ENCODE measurements at places on chromosomes 7 and 10. TPM values are rescaled to one million over a fixed set of nuclear protein-coding genes. Genes with fewer than 3 reads are reported as not detected.

Gene TFR2
- 11.8 TPM for total RNA-seq

Gene NUTM2A
- total RNA-seq: 0.59 TPM

Gene TMEM273
- not detected for total RNA-seq

Gene ZP3
- 23.4 TPM for total RNA-seq

Gene KMT2E
- 39.8 TPM for total RNA-seq

Gene ZNF92
- 9.4 TPM for total RNA-seq

Gene GJD4
- not detected for total RNA-seq

Gene SFMBT2
- total RNA-seq: 0.02 TPM

Gene TMED4
- total RNA-seq: 67.3 TPM

Gene WNT8B
- not detected for total RNA-seq

Gene MUC12
- 0.64 TPM for total RNA-seq

Gene RPP30
- total RNA-seq: 56.8 TPM

Gene PTPRN2
- total RNA-seq: 2.1 TPM

Gene PNLIPRP1
- total RNA-seq: 1.6 TPM

Gene ABCB1
- 1.8 TPM for total RNA-seq

Gene ANKIB1
- 41.2 TPM for total RNA-seq

Gene CDH23
- total RNA-seq: not detected

- no peak overlapping the region for H3K27ac ChIP-seq
- H3K36me3 ChIP-seq: no peaks in the 10 kb centered on the region
- no peaks in the 10 kb centered on the region for H3K4me1 ChIP-seq
- H3K4me3 ChIP-seq: no peak overlapping the region
- peaks cover 50% of the 10 kb centered on the region for H3K27me3 ChIP-seq
Measured at GRCh38 chr10:15485684-15486316, 114.7 kb upstream of the FAM171A1 start.

GRCh38 chr7:124800386-124800785 is 34.8 kb upstream of the GPR37 start:
- no peaks in the 10 kb centered on the region for H3K36me3 ChIP-seq
- H3K4me3 ChIP-seq: no peak overlapping the region
- H3K27ac ChIP-seq: no peak overlapping the region

DNA sequence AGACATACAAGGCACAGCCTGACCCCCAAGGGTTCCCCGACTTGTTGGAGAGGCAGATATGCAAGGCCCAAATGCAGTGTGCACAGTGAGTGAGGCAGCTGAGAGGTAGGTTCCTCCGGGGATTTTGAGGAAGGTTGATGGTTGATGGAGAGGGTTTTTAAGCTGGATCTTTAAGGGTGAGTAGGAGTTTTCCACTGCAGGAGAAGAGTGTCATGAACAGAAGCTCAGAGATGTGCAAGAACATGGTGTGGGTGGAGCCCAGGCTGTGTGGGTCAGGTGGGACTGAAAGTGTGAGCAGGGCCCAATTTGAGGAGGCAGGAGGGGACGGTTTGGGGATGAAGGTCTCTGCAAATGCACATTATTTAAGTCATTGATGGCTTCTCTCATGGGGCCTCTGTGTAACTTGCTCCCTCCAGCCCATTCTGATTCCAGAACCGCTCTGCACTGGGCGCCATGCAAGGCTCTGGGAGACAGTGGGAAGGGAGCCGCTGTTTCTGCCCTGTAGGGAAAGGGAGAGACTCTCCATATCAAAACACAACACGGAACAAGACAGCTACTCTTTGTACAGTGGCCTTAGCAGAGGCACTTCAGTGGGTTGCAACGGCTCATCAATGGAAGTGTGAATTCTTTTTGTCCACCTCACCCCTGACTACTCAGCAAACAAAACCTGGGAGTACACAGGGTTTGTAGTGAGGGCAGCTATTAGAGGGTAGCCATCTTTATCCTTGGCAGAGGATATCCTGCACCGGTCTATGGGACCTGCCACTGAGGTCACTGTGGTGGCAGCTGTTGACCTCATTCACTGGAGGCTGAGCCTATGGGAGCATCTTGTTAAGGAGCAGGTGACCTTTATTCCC is 29.7 kb downstream of the RAMP3 start:
- DNase-seq: no peak
- H3K27me3 ChIP-seq: no peaks in the 10 kb centered on the region
- no peak overlapping the region for H3K4me3 ChIP-seq
- no peak overlapping the region for H3K27ac ChIP-seq
- H3K4me1 ChIP-seq: no peaks in the 10 kb centered on the region

GRCh38 chr7:159142730-159143129 is 1.9 kb downstream of the VIPR2 start:
- H3K4me3 ChIP-seq: no peak overlapping the region
- no peaks in the 10 kb centered on the region for H3K36me3 ChIP-seq
- DNase-seq: no peak
- H3K27ac ChIP-seq: no peak overlapping the region
- H3K4me1 ChIP-seq: no peaks in the 10 kb centered on the region
- H3K27me3 ChIP-seq: peaks cover 2% of the 10 kb centered on the region

- H3K27ac ChIP-seq: no peak overlapping the region
- H3K4me1 ChIP-seq: no peaks in the 10 kb centered on the region
- no peaks in the 10 kb centered on the region for H3K36me3 ChIP-seq
- H3K27me3 ChIP-seq: no peaks in the 10 kb centered on the region
- no peak overlapping the region for H3K4me3 ChIP-seq
- no peak for DNase-seq
Measured at GRCh38 chr10:98258683-98259454, 9.1 kb downstream of the LOXL4 start.

GRCh38 chr10:103276896-103277712 is at the start of gene INA:
TSS of gene INA (plus strand) at chr10:103277138. CDS start at chr10:103277212, 74 bp downstream.
- no peak for DNase-seq
- peaks cover 12% of the 10 kb centered on the region for H3K4me1 ChIP-seq
- no peak within 1 kb of the TSS for H3K27ac ChIP-seq
- H3K4me3 ChIP-seq: no peak within 1 kb of the TSS
- peaks cover 31% of the 10 kb centered on the region for H3K27me3 ChIP-seq

GRCh38 chr7:104306793-104307192 is 21.6 kb upstream of the LHFPL3 start:
- no peak overlapping the region for H3K4me3 ChIP-seq
- H3K27ac ChIP-seq: no peak overlapping the region
- DNase-seq: no peak
- H3K36me3 ChIP-seq: no peaks in the 10 kb centered on the region
- no peaks in the 10 kb centered on the region for H3K4me1 ChIP-seq

DNA sequence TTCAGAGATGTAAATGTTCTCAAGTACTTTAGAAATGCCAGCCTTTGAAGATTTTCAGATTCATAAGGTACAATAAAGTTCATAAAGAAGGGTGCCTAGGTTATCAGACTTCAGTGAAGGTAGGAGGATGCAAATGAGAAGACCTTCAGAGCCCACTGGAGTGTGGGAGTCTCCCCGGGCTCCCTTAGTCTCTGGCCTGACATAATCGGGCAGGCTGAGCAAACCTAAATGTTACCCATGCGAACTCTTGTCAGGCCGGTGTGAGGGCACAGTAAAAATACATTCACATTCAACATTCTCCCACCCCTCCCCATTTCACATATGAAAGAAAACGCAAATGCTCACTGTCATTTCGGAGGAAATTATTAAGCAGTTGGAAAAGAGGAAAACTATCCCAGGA is 102.6 kb upstream of the FEZF1 start:
- no peaks in the 10 kb centered on the region for H3K4me1 ChIP-seq
- no peak overlapping the region for H3K4me3 ChIP-seq
- no peak for DNase-seq
- H3K36me3 ChIP-seq: no peaks in the 10 kb centered on the region
- H3K27me3 ChIP-seq: no peaks in the 10 kb centered on the region

DNA sequence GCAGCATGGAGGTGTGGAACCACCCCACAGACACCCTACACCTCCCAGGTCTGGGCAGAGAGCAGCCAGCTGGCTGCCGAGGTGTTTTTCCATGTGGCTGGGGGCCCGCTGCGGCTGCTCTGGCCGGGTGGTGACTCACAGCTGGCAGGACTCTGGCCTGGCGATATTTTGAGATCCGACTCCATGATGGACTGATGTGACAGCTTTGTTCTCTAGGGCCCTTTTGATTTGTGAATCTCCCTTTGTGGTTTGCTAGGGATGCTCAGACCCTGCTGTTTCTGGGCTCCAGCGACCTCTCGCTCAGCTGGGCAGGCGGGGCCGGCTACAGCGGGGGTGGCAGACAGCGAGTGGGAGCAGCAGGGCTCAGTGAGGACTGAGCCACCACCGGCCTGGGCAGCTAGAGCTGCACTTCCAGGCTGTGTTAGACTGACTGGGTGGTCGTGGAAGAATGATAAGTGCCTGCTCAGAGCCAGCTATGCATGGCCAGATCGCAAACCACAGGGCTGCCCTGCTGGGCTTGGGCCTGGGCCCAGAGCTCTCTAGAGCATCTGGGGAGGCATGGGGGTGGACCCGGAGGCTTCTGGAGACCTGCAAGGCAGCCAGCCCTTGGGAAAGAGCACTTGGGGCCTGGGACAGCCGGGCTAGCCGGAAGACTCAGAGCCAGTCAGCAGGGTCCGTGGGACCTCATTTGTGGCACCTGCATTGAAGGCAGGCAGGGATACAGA is 46.2 kb upstream of the GDF10 start:
- no peak overlapping the region for H3K4me3 ChIP-seq
- H3K27me3 ChIP-seq: peaks cover 4% of the 10 kb centered on the region
- no peak overlapping the region for H3K27ac ChIP-seq

DNA sequence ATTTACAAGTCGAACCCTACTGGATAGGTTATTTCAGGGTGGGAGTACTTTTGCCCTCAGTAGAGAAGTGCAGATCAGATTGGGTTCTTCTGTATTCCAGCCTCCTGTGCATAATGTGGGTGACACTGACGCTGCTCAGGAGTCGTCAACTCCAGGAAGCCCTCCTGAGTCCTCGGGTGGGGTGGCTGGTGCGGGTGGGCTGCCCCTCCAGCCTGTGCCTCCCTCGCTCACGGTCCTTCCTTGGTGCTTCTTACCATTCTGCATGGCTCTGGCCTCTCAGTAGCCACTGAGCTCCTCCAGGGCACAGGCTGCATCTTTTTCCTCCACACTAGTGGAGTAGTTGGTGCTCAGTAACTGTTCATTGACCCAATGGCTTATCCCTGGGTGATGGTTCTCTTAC is 4.3 kb downstream of the CDH23 start:
- H3K27ac ChIP-seq: no peak overlapping the region
- DNase-seq: no peak
- H3K36me3 ChIP-seq: no peaks in the 10 kb centered on the region
- no peak overlapping the region for H3K4me3 ChIP-seq

GRCh38 chr7:111232249-111233084 is 141.5 kb downstream of the LRRN3 start:
- no peaks in the 10 kb centered on the region for H3K27me3 ChIP-seq
- H3K4me3 ChIP-seq: no peak overlapping the region
- H3K4me1 ChIP-seq: peaks cover 10% of the 10 kb centered on the region
- peak; percentile 12 for DNase-seq
- no peaks in the 10 kb centered on the region for H3K36me3 ChIP-seq
- H3K27ac ChIP-seq: no peak overlapping the region

- H3K27ac ChIP-seq: no peak overlapping the region
- no peaks in the 10 kb centered on the region for H3K27me3 ChIP-seq
- H3K4me1 ChIP-seq: peaks cover 5% of the 10 kb centered on the region
- DNase-seq: no peak
- H3K36me3 ChIP-seq: no peaks in the 10 kb centered on the region
Measured at GRCh38 chr7:148935451-148935850, 51.4 kb upstream of the EZH2 start.

- peaks cover 25% of the 10 kb centered on the region for H3K4me1 ChIP-seq
- H3K4me3 ChIP-seq: no peak overlapping the region
- H3K27ac ChIP-seq: no peak overlapping the region
- no peaks in the 10 kb centered on the region for H3K36me3 ChIP-seq
Measured at GRCh38 chr10:122132331-122132755, 138.8 kb upstream of the BTBD16 start.

- H3K4me1 ChIP-seq: peaks cover 56% of the 10 kb centered on the region
- no peak for DNase-seq
- no peaks in the 10 kb centered on the region for H3K27me3 ChIP-seq
- H3K27ac ChIP-seq: peak overlapping the region; percentile 50
- no peak overlapping the region for H3K4me3 ChIP-seq
Measured at GRCh38 chr10:31875608-31876007, 53.0 kb downstream of the ARHGAP12 start.

DNA sequence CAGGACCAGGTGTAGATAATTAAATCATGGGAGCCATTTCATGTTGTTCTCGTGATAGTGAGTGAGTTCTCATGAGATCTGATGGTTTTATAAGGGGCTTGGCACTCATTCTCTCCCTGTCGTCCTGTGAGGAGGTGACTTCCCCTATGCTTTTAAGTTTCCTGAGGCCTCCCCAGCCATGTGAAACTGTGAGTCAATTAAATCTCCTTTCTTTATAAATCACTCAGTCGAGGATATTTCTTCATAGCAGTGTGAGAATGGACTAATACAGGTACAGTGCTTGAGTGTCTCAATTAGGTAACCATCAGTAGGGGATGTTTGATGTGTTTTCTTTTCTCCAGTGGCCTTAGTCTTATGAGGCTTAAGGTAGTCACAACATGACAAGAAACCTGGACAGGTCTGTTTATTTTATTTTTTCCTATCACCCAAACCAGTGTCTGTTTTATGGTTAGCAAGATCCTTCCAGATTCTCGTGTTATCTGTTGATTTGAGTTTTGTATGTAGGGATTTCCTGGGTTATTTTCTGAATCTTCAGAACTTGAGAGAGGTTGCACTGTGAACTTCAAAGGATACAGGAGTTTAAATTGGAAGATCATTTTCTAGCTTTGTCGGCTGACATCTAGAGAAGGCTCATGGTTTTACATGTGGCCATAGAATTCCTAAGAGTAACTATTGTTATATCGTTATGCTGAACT is 32.1 kb downstream of the UMAD1 start:
- H3K4me1 ChIP-seq: no peaks in the 10 kb centered on the region
- H3K27me3 ChIP-seq: no peaks in the 10 kb centered on the region
- no peak overlapping the region for H3K27ac ChIP-seq
- no peaks in the 10 kb centered on the region for H3K36me3 ChIP-seq

GRCh38 chr7:76411626-76412025 is 2.1 kb upstream of the SSC4D start:
- peaks cover 10% of the 10 kb centered on the region for H3K4me1 ChIP-seq
- no peak overlapping the region for H3K27ac ChIP-seq
- no peaks in the 10 kb centered on the region for H3K27me3 ChIP-seq
- H3K4me3 ChIP-seq: no peak overlapping the region
- DNase-seq: no peak

GRCh38 chr7:26444555-26444954 is 152.9 kb downstream of the SNX10 start:
- no peak overlapping the region for H3K27ac ChIP-seq
- no peak for DNase-seq
- H3K27me3 ChIP-seq: no peaks in the 10 kb centered on the region
- H3K36me3 ChIP-seq: no peaks in the 10 kb centered on the region

GRCh38 chr10:117731121-117731791 is 188.7 kb downstream of the EMX2 start:
- peaks cover 72% of the 10 kb centered on the region for H3K27me3 ChIP-seq
- H3K4me3 ChIP-seq: no peak overlapping the region
- no peak for DNase-seq
- H3K36me3 ChIP-seq: no peaks in the 10 kb centered on the region
- H3K4me1 ChIP-seq: peaks cover 4% of the 10 kb centered on the region
- H3K27ac ChIP-seq: no peak overlapping the region

GRCh38 chr7:74480861-74481417 is 27.2 kb downstream of the GTF2IRD1 start:
- DNase-seq: no peak
- no peaks in the 10 kb centered on the region for H3K36me3 ChIP-seq
- H3K4me3 ChIP-seq: no peak overlapping the region
- H3K27me3 ChIP-seq: no peaks in the 10 kb centered on the region
- H3K27ac ChIP-seq: peak overlapping the region; percentile 58
- H3K4me1 ChIP-seq: peaks cover 88% of the 10 kb centered on the region

- no peaks in the 10 kb centered on the region for H3K36me3 ChIP-seq
- H3K27ac ChIP-seq: no peak overlapping the region
- no peaks in the 10 kb centered on the region for H3K27me3 ChIP-seq
- no peak overlapping the region for H3K4me3 ChIP-seq
- H3K4me1 ChIP-seq: peaks cover 49% of the 10 kb centered on the region
Measured at GRCh38 chr7:43764807-43765491, 6.5 kb downstream of the BLVRA start.

- no peak for DNase-seq
- peaks cover 10% of the 10 kb centered on the region for H3K4me1 ChIP-seq
- no peaks in the 10 kb centered on the region for H3K27me3 ChIP-seq
Measured at GRCh38 chr7:80842022-80842790, 76.6 kb downstream of the SEMA3C start.

Measured in HCT116 (cell line).